ENCODE measurements at places on chromosomes 3 and 15. TPM values are rescaled to one million over a fixed set of nuclear protein-coding genes. Genes with fewer than 3 reads are reported as not detected.

Gene CFAP100
- not detected for polyA plus RNA-seq

Gene XXYLT1
- polyA plus RNA-seq, result 10.4 TPM

Gene XCR1
- 0.34 TPM for polyA plus RNA-seq

Gene SLC28A2
- not detected for polyA plus RNA-seq

Gene SLC30A4
- 2.9 TPM for polyA plus RNA-seq

Gene EXD1
- not detected for polyA plus RNA-seq

Gene MUC4
- 17.4 TPM for polyA plus RNA-seq

Gene RTP1
- polyA plus RNA-seq, result 0.01 TPM

Gene CLDN18
- polyA plus RNA-seq, result 0.05 TPM

Gene ACTRT3
- 1.1 TPM for polyA plus RNA-seq

Gene SERINC4
- 0.18 TPM for polyA plus RNA-seq

Gene GOLGA8N
- polyA plus RNA-seq, result 3.0 TPM

Gene CHAC1
- 70.9 TPM for polyA plus RNA-seq

Gene FOXB1
- polyA plus RNA-seq, result not detected

Gene NOX5
- polyA plus RNA-seq, result 0.26 TPM

Gene SLCO2A1
- 6.2 TPM for polyA plus RNA-seq

Gene GOLGA6D
- not detected for polyA plus RNA-seq

Gene FAM131A
- 9.5 TPM for polyA plus RNA-seq

Gene GPR149
- polyA plus RNA-seq, result not detected

Gene EPHB1
- polyA plus RNA-seq, result 0.38 TPM

Gene CCDC54
- not detected for polyA plus RNA-seq

Gene GLDN
- 0.29 TPM for polyA plus RNA-seq

Gene GHSR
- polyA plus RNA-seq, result not detected

Gene LYZL4
- not detected for polyA plus RNA-seq

Gene KLHL25
- polyA plus RNA-seq, result 4.5 TPM

Gene GOLGA8J
- not detected for polyA plus RNA-seq

Gene PPIB
- polyA plus RNA-seq, result 441 TPM

Gene ATP2B2
- 0.08 TPM for polyA plus RNA-seq

Gene PPP1R14D
- 0.21 TPM for polyA plus RNA-seq

Gene PRSS50
- 0.06 TPM for polyA plus RNA-seq

Gene BFSP2
- polyA plus RNA-seq, result not detected

Gene SLC2A2
- not detected for polyA plus RNA-seq

Gene ZWILCH
- polyA plus RNA-seq, result 4.5 TPM

Gene CCR8
- polyA plus RNA-seq, result not detected

Gene CCK
- polyA plus RNA-seq, result 0.19 TPM

Gene TNFAIP8L3
- polyA plus RNA-seq, result 9.3 TPM

Gene IL17RD
- 0.31 TPM for polyA plus RNA-seq

Gene TRAIP
- polyA plus RNA-seq, result 4.3 TPM

Gene SLC22A13
- polyA plus RNA-seq, result 0.14 TPM

Gene DNAH1
- 2.4 TPM for polyA plus RNA-seq

Gene FGF12
- 1.2 TPM for polyA plus RNA-seq

Gene RFTN1
- 2.1 TPM for polyA plus RNA-seq

Gene SCG5
- polyA plus RNA-seq, result 0.37 TPM

Gene MRPS25
- polyA plus RNA-seq, result 43.4 TPM

Gene CP
- polyA plus RNA-seq, result 0.57 TPM
